ENCODE measurements at places on chromosomes 4 and X.
A peak's percentile ranks its signal among the peaks of the same experiment; 100 is the strongest.

- DNase-seq: no peak
These were observed 569 bp upstream of the PDLIM5 start for GRCh38 chr4:94451051-94451694.

- no peak for DNase-seq
These were observed 90.0 kb upstream of the AFAP1 start for GRCh38 chr4:8029689-8030088.

GRCh38 chrX:54030329-54030728, 13.9 kb downstream of the PHF8 start:
- DNase-seq: no peak

DNA sequence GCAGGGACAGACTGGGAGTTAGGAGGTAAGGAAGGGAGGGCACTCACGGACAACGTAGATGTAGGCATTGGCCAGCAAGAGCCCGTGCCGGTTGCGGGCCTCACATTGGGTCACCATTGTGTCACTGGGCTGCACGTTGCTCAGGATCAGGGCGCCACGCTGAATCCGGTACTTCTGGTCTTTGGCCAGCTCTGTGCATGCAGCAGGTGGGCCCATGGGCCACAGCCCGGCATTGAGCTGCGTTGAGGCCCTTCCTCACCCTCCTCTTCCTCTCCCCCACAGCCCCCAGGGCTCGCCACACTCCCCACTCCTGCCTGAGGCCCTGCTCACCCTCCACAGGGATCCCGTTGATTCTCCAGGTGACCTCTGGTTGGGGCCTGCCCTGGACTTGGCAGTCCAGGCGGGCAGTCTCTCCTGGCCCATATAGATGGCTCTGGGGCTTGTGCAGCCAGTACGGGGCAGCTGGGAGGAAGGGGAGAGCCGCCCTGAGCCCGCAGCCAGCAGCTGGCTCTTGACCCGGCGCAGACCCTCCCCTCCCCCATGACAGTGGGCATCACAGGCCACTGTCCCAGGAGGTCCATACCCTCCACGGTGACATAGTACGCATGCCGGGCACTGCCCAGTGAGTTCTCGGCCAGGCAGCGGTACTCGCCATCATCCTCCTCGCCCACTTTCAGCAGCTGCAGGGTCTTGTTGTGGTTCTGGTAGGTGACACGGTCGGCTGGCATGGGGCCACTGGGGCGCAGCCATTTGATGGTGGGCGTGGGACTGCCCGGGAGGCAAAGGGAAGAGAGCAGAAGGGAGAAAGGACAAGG, 16.3 kb downstream of the L1CAM start:
- no peak for DNase-seq

DNA sequence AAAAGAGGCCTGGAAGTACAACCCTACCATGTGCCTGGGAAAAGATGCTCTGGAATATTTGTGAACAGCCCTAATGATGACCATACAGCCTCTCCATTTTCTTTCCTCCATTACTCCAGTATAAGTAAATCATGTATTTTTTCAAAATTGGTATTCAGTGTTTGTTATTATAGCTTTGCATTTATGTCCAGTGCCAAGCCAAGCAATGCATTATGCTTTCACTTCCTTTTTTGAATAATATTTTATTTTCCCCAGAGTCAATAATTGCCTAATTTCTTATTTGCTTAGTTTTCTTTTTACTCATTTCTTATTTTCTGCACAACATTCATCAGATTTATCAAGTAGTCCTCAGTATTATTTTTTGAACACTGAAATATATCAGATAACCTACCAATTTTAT, 49.3 kb upstream of the EOLA2 start:
- DNase-seq: no peak

DNA sequence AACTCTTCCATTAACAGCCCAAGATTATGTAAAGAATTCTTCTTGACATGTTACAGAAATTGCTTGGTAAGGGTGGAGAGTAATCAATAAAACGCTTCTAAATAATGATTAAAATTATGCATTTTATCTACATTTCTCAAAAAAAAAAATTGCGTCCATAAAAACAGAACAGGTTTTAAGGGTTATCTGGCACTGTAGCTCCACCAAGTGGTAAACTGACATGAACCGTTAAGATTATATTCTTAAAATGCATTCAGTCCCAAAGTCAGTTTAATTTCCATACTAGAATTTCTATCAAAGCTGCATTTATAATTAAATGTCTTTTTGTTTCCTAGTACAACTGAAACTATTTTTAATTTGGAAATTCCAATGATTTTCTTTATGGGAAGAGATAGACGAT, 214.0 kb upstream of the UGT8 start:
- DNase-seq: no peak

GRCh38 chrX:45198301-45198700, 2.4 kb downstream of the DIPK2B start:
- no peak for DNase-seq

DNA sequence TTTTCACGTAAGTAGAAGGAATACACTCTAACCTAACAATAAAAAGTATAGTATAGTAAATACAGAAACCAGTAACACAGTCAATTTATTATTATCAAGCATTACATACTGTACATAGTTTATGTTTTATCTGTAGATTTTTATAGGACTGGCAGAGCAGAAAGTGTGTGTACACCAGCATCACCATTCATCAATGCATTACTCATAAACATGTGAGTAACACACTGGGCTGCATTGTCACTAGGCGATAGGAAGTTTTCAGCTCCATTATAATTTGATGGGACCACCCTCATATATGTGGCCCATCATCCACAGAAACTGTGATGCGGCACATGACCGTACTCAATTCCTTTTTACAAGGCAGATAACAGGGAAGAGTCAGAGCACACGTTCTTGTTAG, 137.8 kb upstream of the RBPJ start:
- DNase-seq: no peak

GRCh38 chr4:143402776-143403552, 66.3 kb downstream of the GAB1 start:
- DNase-seq: no peak

GRCh38 chrX:17876135-17876534, 15.0 kb upstream of the RAI2 start:
- DNase-seq: no peak

GRCh38 chrX:149984411-149984810, 46.1 kb upstream of the EOLA2 start:
- no peak for DNase-seq

GRCh38 chr4:42655921-42656678, 805 bp downstream of the ATP8A1 start:
- peak; percentile 41 for DNase-seq

DNA sequence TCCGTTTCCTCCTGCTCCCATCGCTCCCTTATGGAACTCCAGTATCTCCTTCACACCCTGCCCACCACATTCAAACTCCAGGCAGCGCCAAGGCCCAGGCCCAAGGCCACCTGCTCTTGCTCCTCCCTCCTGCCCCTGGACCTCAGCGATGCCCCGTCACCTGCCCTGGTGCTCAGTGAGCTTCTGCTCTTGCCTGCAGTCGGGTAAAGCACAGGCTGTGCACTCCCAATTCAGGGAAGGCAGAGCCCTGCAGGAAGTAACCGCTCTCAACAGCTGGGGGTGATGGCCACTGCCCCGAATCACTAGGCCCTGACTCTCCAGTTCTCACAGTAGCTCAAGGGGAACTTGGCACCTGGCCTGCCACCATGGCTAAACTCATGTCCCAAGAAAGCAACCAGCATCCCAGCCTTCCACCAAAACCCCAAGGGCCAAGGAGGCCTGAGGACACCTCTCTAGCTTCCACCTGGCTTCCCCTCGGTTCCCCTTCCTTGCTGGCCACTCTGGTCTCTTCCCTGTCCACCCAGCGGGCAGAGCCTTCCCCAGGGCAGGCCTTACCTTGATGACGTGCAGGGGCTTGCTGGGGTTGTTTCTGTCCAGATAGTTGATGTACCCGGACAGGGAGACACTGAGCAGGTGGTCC, 29.3 kb downstream of the WDR1 start:
- DNase-seq: no peak

GRCh38 chr4:90943311-90943710, 816.1 kb downstream of the CCSER1 start:
- no peak for DNase-seq

DNA sequence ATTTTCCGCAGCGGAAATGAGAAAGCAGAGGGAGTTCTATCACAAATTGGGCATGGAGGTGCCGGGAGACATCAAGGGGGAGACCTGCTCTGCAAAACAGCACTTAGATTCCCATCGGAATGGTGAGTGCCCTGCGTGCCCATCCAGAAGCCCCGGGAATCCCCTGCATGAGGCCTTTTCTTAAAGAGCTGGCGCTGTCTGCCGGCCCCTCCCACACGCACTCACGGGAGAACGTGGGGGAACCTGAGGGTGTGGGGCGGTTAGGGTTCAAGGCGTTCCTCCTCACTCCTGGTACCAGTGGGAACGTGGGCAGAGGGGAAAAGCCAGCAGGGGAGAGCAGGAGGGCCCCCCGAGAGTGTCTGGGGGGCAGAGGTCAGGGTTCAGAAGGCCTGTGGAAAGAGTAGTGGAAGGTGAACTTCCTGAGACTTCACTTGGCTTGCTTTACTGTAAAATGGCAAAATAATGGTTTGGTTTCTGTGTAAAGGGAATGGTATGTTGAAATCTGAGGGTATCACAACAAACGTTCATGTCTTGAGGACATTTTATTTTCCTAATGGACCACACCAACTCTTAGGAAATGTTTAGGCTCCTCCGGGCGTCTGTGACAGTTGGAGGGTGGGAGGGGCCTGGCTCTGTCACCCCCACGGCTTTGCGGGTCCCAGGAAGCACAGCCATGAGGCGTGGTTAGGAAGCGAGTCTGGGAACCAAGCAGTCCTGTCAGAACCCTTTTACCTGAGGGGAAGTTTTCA, 38.0 kb downstream of the PCGF3 start:
- DNase-seq: no peak
